Activated T-helper 1 cell treated with anti-CD3 and anti-CD28 coated beads, Interleukin-12 subunit alpha, Interleukin-12 subunit beta, Interleukin-2, Interleukin-4 antibody, amounts not matched to agents 30 ng/mL and 10 ng/mL and 1 ng/mL, durations not matched to agents 14 hours and 24 hours and 36 hours (primary cell): ENCODE measurements at places on chromosomes 2 and 18. TPM values are rescaled to one million over a fixed set of nuclear protein-coding genes. Genes with fewer than 3 reads are reported as not detected.

Gene MC2R
- not detected in 2 replicates for total RNA-seq

Gene ACAA2
- 74.3 and 74.6 TPM in 2 replicates for total RNA-seq

Gene CD207
- not detected in 2 replicates for total RNA-seq

Gene NAT8
- total RNA-seq = not detected in 2 replicates

Gene M1AP
- total RNA-seq = 0.10 TPM in 1 of 2 replicates, not detected in the other

Gene PIEZO2
- total RNA-seq = not detected in 2 replicates

Gene GAL3ST2
- 0.51 and 0.60 TPM in 2 replicates for total RNA-seq

Gene CCDC142
- 30.4 and 36.3 TPM in 2 replicates for total RNA-seq

Gene CXCR1
- not detected in 2 replicates for total RNA-seq

Gene CACNB4
- 0.39 and 0.83 TPM in 2 replicates for total RNA-seq

Gene UGT1A9
- total RNA-seq = not detected in 2 replicates

DNA sequence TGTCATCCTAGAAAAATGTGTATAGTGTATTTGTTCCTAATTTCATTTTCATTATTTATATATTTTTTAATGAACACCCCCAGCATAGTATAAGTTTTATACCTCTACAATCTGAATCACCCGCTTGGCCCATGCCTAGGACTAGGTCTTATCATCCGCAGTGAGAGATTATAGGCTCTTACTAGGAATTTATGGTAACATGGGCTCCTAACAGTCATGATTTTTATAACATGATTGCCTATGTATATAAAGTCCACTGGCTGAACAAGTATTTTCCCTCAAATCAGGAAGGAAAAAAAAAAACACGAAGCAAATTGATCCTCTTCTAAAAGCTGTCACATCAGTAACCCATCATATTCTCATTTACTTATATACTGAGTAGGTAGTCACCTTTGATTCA, 666.1 kb upstream of the NRXN1 start:
- DNase-seq = no peak

GRCh38 chr2:121427187-121427689, 103.4 kb upstream of the RNU4ATAC start:
- DNase-seq = no peak

GRCh38 chr2:26897807-26898479, 50.0 kb downstream of the DPYSL5 start:
- DNase-seq = no peak

GRCh38 chr2:46034535-46034934, 262.7 kb upstream of the EPAS1 start:
- DNase-seq = no peak

- DNase-seq = no peak
These were observed 166.8 kb downstream of the NRP2 start for GRCh38 chr2:205849136-205849535.

- no peak for DNase-seq
These were observed 762.7 kb upstream of the TMEFF2 start for GRCh38 chr2:192957425-192957824.

DNA sequence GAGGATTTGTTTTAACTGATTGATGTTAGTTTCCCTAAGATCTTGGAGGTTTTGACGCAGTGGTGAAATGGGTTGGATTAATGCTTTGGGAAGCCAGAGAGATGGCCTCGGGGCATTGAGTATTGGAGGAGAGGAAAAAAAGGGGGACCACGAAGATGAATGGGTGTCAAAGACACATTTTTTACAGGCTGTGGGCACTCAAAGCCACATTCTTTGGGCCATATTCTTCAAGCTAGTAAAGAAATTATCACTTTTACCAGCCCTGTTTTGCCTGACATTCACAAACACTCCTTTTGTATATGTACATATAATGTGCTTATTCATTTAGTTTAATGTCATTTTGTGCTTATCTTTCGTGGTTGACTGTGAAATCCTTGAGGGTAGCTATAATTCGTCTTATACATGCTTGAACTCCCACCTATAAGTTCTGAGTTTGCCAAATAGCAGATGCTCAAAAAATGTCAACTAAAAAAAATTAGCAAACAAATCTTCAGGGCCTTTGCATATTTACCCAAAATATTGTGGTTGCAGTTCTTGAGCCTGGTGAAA, 146.3 kb downstream of the ARL6IP6 start:
- no peak for DNase-seq

- no peak for DNase-seq
These were observed 205.8 kb downstream of the ZNF385B start for GRCh38 chr2:179655627-179656026.

DNA sequence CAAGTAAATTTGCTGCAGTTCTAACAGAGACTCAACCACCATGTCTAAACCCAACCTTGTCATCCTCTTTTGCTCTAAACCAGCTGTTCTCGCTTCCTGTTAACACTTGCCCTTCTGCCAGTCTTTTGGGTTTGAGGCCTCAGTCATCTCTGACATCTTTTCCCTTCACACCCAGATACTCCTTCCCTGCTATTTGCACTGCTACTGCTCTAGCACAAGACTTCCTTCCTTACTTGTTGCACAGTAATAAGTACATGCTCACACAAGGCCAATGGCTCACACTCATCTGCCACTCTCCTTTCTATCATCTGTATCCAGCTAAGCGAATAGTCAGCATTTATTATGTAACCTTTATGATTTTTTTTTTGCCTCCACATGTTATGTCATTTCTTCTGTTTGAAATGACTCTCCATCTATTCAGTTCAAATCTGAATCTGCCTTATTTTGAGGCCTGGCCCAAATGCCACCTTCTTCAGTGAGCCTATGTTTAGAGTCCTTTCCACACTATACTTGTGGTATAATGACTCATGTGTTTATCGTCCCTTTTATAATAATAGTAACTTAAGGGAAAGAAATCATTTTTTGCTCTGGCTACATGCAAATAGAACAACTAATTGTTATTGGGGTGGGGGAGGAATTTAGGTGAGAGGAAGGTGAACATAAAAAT, 22.5 kb upstream of the CDKL4 start:
- no peak for DNase-seq

DNA sequence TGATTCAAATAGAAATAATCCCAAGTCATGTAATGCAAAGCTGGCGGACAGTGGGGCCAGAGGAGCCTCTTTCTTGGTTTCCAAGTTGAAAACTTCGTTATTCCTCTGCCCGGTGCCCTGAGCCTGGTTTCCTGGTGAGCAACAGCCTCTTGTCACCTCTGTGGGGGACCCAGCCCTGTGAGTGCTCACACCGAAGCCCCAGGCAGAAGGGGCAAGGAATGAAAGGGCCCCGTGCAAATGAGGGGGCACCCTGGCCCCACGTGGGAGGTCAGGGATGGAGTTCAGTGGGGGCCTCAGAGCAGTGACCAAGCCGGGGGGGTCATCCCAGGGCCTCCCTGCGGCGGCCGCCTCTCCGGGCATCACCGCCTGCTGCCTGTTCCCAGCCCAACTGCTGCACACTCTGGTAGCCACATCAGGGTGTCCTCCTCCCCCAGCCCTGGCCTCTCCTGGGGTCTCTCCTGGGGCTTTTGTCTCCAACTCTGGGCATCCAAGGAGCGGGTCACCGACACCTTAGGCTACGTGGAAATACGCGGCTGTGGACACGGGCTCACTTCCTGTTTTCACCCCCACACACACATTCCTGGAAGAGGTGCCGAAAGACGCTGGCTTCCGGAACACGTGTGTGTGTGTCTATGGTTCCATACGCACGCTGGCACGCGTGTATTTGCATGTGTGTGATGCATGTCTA, 64.5 kb downstream of the TWIST2 start:
- DNase-seq = no peak

GRCh38 chr18:4231260-4231659, 223.8 kb downstream of the DLGAP1 start:
- no peak for DNase-seq

- no peak for DNase-seq
These were observed 142.3 kb upstream of the ITGA6 start for GRCh38 chr2:172285010-172285621.

DNA sequence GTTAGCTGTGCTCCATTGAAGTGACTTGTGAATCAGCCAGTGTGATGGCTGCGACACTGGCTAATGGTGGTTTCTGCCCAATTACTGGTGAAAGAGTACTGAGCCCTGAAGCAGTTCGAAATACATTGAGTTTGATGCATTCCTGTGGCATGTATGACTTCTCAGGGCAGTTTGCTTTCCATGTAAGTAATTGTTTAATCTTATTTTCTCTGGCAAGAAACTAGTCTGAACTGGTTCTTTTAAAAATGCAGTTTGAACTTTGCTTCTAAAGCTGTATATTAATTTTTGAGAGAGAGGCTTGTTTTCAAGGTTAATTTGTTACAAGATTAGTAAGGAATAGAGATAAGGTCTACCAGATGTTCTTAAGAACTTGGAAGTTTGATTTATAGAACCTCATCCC, 46.7 kb downstream of the GLS start:
- DNase-seq = no peak

GRCh38 chr2:150374492-150374891, 113.0 kb downstream of the RND3 start:
- DNase-seq = no peak

DNA sequence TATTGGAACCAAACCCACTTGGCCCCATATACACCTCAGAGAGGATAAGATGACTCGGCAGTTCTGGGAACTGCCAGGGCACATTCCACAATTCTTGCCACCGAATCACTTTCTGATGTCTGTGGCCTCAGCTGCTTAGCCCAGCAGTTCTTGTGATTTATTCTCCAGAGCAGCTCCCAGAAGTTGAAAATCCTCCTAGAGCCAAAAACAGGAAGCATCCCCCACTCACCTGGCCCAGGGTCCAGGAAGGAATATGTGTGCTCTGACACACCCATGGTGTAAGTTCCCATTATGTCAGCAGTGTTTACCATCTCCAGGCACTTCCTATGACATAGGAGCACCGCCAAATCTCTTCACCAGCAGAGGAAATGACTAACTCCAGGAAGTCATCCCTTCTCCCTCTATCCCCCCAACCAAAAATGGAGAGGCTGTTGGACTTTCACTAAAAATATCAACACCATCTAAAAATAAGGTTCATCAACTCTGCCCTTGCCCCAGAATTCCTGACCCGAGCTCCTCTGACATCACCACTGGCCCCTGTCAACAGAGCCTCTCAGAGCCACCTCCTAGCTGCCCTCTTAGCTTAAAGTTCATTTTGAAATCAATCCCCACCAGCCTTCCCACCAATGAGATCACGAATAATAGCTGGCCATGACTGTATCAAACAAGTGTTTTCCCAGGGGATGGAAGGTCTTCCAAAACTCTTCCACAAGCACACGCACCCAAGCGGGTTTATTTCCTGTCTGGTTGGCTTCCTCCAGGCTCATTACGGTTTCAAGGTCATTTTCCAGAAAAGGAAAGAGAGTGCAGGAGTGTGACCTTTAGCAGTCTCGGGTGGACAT, 223.1 kb upstream of the PARD3B start:
- no peak for DNase-seq

DNA sequence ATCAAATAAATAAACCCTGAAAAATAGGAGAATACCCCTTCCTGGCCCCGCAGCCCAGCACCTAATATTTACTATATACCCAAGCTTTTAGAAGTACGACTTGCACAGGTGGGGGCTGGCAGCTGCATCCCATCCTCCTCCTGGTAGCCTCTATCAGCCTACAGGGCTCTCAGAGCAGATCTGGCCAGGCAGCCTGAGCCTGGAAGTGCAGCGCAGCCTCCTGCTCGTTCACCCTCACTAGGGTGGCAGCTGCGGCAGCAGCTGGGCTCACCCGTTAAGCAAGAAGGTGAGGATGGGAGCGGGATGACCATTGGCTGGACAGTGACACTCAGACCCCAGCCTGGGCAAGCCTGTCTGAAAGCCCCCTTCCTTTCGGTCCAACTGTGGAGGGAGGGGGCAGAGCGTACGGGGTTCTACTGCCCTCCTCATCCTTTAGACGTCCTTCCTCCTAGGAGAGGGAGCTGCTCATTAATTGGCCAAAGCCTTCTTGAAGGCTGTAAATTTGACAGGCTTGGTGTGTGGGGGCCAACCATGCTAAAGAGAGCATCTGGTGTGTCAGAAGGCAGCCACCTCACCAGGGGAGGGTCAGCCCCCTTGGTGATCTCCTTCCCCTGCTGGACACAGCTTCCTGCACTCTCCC, 23.3 kb downstream of the MPHOSPH10 start:
- DNase-seq = no peak
